ENCODE measurements at places on chromosomes 7 and 10.

DNA sequence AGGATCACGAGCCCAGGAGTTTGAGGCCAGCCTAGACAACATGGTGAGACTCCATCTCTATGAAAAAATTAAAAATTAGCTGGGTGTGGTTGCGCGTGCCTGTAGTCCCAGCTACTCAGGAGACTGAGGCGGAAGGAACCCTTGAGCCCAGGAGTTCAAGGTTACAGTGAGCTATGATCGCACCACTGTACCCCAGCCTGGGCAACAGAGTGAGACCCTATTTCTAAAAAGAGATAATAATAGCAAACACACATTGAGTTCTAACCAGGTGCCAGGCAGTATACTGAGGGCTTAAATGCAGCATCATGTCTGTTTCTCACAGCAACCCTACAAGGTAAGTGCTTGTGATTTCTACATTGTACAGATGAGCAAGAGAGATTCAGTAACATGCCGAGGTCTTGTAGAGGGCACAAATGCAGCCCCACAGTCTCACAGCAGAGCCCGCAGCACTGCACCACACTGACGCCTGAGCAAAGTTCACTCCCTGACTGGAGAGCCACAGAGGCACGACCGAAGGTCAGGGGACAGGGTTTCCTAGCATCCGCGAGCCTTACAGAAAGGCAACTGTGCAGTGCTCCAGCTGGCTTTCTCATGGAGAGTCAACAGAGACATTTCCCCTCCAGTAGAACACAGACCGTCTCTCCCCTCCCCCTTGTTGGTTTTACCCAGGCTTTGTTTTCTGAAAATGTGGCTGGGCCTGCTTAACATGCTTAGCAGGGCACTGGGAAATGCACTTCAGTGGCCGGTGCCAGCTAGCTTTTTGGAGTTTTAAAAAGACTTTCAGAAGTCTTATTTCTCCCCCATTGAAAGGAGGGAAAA is 36.5 kb downstream of the PDSS1 start:
- DNase-seq: peak; percentile 13

GRCh38 chr10:59648711-59649201 is 60.9 kb downstream of the SLC16A9 start:
- no peak for DNase-seq

DNA sequence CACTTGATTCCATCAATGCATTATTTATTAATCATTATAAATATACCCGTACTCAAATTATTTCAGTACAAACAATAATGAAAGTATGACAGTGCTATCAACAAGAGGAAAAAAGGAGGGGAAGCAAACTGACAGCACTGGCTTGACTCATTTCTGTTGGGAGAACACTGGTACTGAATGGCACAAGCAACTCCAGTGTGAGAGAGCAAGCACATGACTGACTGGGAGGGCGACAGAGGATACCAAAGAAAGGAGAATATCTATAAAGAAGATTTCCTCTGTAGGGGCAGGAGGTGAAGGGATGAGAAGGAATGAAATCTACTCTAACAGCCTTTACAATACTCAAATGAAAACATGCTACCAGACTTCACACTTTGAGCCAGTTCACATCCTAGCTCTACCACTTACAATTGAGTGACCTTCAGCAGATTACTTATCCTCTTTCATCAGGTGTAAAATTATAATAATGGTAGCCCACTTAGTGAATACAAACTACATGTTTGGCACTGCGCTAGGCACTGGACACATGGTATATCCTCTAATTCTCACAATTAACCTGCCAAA is 1.5 kb downstream of the USP54 start:
- DNase-seq: no peak

DNA sequence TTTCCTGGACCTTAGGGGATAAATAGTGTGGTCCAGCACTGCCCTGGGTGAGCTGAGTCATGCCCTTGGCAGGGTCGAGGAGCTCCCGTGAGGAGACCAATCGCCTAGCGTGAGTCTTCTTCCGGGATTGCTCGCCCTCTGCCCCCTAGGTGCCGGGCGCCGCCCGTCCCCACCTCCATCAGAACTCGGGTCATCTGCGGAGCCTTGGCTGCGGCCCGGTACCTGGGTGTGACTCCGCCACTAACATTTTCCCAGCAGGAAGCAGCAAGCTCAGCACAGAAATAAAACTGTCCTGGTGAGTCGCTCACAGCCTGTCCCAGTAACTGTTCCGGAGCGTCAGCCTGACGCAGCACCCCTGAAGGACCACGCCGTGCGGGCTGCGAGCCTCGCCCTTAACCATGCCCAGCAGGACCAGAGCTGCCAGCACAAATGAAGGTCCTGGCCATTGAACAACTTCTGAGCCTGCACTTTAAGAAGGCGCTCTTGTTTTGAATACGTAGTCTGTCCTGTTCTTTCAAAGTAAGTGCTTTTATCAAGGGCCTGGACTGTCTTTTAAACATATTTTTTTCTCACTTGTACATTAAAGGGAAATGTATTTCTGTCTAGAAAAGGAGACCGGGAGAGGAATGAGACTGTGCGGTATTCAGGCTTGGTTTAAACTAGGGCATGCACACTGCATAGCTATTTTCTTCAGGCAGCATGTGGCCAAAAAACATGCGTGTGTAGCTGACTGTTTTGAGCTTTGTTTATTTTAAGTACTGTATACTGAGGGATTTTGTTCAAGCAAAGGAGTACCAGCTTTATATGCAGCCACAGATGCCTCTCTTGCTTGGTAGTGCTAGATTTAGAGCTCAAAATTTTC is 136.7 kb downstream of the HECW1 start:
- DNase-seq: no peak

DNA sequence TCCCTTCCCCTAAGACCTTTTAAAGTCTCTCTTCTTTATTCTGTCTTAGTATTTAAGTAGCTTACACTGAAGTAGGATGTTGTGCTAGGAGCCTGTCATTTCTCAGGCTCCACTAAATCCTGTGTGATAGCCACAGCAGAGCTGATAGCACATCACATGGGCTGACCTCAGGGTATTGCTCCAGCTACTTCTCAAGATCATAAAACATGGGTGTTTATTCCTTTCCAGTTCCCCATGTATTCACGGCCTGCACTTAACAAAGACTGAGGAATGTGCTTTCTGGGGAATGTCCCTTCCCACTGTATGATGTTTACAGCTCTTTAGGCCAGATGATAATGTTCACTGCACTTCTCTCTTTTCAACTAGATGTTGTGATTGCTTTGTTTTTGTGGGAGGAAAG is 1086.8 kb downstream of the KCNMA1 start:
- no peak for DNase-seq
